Fibroblast of the aortic adventitia (primary cell): ENCODE measurements at places on chromosomes 3 and 15. TPM values are rescaled to one million over a fixed set of nuclear protein-coding genes. Genes with fewer than 3 reads are reported as not detected.
A peak's percentile ranks its signal among the peaks of the same experiment; 100 is the strongest.

DNA sequence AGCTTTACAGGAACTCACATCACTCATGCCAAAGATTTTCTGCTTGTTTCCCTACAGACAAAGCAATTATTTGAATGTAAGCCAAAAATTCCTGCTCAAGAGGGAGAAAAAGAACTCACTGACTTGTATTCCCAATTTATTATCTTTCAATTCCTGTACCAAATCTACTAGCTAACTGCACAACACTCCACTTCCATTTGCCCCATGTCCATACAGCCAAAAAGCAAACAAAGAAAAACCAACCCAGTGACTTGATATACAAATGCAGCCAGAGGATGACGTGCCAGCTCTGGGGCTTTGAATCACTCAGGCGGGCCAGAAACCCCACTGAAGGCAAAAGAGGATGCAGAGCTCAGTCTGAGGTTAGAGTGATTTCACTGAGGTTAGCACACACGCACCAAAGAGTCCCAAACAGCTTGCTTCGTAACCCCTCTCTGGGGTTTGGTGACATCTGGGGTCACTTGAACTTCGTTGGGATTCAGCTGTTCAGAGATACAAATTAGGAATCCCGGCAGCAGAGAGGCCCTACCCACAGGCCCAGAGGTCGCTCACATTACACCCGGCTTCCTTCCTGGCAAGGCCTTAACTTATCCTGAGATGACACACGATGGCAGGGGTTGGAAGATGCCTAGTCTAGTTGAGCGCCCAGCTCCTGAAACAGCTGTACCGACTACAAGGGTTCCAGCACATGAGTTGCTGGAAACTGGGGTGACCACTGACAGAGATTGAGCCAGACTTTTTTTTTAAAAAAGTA, 1.6 kb downstream of the RFTN1 start:
- peak; percentile 88 for DNase-seq

GRCh38 chr15:99504071-99504822, 61.5 kb upstream of the MEF2A start:
- DNase-seq, result no peak

- DNase-seq, result peak; percentile 68
Measured at GRCh38 chr15:95284933-95285421, 1045.5 kb upstream of the NR2F2 start.

DNA sequence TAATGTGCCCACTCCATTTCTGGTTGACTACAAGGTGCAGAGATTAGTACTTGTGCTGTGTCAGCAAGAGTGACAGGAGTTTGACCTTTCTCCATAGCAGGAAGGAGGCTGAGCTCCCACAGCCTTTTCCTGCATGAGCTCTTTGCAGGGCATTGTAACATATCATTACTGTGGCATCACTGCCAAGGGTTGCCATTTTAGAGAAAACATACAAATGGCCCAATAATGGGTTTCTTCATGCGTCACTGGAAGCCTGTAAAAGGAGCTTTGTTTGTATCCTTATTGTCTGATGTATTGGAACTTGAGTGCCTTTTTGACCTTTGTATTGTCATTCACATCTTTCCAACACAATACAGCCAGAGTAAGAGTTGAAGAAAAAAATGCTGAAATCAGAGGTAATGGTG, 323.0 kb upstream of the CDIN1 start:
- no peak for DNase-seq

- DNase-seq, result no peak
Measured at GRCh38 chr3:158205324-158205723, 95.4 kb downstream of the RSRC1 start.

- DNase-seq, result no peak
Measured at GRCh38 chr15:99296386-99296785, 45.1 kb downstream of the LRRC28 start.

Gene LTF
- not detected in 2 replicates for total RNA-seq

Gene MOBP
- total RNA-seq, result not detected in 2 replicates

Gene PLSCR4
- 28.3 and 46.3 TPM in 2 replicates for total RNA-seq

Gene ALAS1
- total RNA-seq, result 18.8 and 40.8 TPM in 2 replicates

Gene IMPDH2
- 313 and 402 TPM in 2 replicates for total RNA-seq

Gene PLSCR5
- not detected in 2 replicates for total RNA-seq

Gene HDGFL3
- total RNA-seq, result 52.0 and 167 TPM in 2 replicates
